ENCODE measurements at places on chromosomes 3 and 15. TPM values are rescaled to one million over a fixed set of nuclear protein-coding genes. Genes with fewer than 3 reads are reported as not detected.

GRCh38 chr3:106552351-106553043, 683.7 kb upstream of the CBLB start:
- no peak for DNase-seq

GRCh38 chr3:127805026-127805753, 17.1 kb downstream of the MGLL start:
- DNase-seq, result no peak

- no peak for DNase-seq
These were observed 14.7 kb downstream of the TM4SF4 start for GRCh38 chr3:149489060-149489690.

DNA sequence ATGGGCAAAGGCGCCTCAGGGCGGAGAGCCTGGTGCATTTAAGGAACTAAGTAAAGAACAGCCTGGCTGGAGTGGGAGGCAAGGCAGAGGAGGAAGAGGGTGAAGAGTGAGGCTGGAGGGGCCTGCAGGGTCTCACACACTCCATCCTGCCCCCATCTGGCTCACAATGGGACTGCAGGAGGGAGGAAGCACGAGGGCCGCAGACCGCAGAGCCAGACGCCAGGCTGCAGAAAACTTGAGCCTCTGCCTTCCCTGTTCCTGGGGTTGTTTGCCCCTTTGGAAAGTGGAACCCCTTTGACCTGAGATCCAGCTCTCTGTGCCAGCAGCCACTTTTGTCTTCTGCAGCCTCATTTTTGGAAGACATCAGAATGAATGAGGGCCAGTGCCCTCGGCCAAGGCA, 138.0 kb downstream of the SRGAP3 start:
- no peak for DNase-seq

GRCh38 chr3:38655708-38656300, 6.3 kb upstream of the SCN5A start:
- DNase-seq, result peak; percentile 12

- no peak for DNase-seq
These were observed 13.5 kb upstream of the IMPG2 start for GRCh38 chr3:101333883-101334282.

GRCh38 chr15:78060232-78060631, 17.3 kb downstream of the TBC1D2B start:
- DNase-seq, result no peak

DNA sequence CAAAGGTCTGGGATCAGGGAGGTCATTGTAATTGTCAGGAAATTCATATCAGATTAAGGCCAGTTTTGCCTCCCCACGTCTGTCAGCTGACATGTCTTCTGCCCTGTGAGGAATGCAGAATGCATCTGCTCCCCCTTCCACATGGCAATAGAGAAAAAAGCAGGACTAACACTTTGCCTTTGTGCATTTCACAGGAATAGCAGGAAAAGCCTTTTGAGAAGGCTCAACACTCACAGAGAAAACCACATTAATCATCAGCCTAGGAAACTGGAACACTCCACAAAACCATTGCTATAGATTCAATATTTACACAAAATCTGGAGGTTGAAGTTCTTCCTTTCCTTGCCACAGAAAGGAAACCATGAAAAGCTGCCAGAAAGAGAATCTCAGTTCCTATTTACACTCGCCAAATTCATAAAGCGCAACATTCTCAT, 165.2 kb upstream of the HES1 start:
- DNase-seq, result no peak

DNA sequence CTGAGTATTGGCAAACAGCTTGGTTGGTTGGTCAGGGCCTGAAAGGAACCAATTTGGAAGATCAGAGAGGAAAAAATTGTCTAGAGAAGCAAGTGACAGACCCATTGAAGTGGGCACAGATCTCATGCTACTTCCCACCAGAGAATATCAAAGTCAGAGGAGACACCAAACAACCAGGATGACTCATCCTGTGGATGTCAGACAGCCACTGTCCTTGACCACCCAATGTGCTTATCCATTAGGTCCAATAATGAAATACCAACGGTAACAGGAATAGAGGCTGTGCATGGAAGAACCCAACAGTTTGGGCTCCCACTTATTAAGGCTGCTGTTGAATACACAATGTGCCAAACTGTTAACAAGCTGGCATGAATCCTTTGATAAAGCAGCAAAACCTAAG, 323.1 kb upstream of the ATP11B start:
- no peak for DNase-seq

DNA sequence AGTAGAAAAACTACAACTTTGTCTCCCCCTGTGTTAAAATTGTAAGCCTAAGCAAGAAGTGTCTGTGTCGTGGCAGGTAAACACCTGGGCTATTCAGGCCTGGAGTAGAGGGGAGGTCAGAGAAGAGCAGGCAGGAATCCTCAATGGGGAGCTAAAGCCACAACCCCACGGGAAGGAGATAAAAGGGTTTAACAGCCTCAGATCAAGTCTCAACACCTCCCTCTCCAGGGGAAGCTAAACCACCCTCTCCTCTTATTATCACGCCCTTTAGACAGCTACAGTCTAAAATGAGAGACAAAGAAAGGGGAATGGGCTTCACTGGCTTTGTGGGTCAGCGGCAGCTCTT, 11.6 kb downstream of the ETV5 start:
- DNase-seq, result no peak

DNA sequence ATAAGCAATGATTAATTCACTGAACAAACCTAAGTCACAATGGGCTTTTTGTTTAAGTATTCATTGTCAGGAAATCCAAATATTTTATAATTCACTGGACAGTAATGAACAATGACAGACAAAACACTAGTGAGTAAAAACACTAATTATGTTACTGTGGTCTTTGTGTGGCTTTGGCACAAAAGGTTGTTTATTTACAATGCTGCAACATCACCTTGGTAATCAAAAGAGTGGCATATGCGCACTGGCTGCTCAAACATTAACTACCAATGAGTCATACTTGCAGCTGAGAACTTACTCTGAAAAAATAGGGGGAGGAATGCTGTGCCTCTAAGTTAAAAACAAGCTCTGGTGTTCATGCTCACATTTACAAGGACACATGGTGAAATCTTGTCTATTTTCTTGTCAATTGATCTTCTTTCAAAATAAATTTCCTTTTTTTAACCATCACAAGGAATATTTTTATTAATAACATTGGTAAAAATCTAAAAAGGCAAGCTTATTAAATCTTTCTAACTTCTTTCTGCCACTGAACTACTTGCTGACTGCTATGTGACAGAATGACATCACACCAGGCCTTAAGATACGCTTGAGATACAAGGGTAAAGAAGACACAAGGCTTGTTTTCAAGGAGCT, 85.2 kb upstream of the PPIB start:
- DNase-seq, result peak; percentile 98

- no peak for DNase-seq
These were observed 23.4 kb upstream of the ACAP2 start for GRCh38 chr3:195466251-195466650.

- DNase-seq, result no peak
These were observed 87.3 kb downstream of the TFG start for GRCh38 chr3:100796556-100796955.

- DNase-seq, result no peak
These were observed 223.7 kb upstream of the NANOGP8 start for GRCh38 chr15:35308802-35309201.

DNA sequence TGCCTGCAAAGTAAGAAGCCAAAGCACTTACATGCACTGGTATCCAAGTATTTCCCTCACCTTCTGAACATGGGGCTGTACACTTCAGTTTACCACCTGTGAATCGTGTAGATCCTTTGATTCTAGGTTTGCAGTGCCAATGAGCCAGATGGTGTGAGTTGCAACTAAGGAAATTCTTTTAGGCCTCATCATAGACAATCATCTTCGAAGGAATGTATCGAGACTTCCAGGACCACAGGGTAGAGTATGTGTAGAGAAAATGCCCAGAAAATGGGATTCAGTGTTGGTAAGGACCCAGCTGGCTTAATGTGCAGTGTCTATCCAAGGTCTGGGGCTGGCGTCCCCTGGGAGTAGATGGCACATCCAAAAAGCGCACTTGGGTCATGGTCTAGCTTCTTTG, 323.2 kb upstream of the TPM1 start:
- no peak for DNase-seq

DNA sequence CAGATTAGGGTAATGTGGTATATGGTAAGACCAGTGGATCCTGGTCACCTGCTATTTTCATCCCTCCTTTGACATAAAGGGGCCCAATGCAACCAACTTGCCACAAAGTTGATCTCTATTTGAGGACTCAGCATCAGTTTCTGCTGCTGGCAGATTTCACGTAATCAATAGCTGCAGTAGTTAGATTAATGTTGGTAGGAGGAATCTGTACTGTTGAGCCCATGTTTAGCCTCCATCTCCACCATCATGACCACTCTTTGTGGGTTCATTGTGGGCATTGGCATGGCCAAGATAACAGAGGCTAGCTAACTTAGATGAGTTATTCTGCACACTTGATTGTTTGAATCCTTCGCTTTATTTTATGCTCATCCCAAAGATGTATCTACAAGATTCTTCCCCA, 29.9 kb downstream of the CGGBP1 start:
- no peak for DNase-seq

DNA sequence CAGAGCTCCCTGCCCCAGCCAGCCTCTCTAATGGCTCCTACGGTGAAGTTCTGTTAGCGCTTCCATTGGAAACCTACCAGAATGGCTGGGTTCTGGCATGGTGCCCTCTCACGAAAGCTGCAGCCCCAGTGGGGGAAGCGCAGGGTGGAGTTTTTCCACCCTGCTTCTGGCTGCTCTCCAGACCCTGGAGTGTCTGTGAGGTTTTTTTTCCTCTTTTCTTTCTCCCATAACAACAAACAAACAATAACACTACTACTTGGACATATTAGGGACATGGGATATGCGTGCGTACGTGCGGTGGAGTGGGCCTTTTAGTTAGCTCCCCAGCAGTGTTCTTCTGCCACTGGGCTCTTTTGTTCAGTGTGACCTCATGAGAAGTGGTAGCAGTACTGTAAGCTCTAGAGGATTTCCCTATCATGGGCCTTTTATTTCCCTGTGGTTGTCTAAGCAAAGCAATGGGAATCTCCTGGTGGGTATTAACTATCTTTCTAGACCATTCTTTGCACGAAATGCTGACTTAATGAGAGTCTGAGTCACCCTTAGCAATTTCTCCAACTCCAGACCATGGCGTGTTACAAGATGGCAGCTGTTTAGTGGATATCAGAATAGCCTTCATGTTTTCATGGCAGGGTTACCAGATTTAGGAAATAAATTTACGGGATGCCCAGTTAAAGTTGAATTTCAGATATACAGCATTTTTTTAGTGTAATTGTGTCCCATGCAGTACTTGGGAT, 161.9 kb downstream of the FNDC3B start:
- peak; percentile 78 for DNase-seq

GRCh38 chr3:69671082-69671952, 67.9 kb upstream of the MITF start:
- DNase-seq, result no peak

- DNase-seq, result no peak
These were observed 103.8 kb upstream of the PRICKLE2 start for GRCh38 chr3:64329037-64329436.

- DNase-seq, result no peak
These were observed 375.9 kb downstream of the RSL24D1 start for GRCh38 chr15:54820811-54821210.

- no peak for DNase-seq
These were observed 172.8 kb downstream of the KCNMB2 start for GRCh38 chr3:178709051-178709450.

- no peak for DNase-seq
These were observed at the start of gene CACNA1D for GRCh38 chr3:53493963-53494791. Gene CACNA1D, plus strand, starts transcription at chr3:53494611. Its CDS starts 556 bp downstream, at chr3:53495167.

The CDC25A gene
- total RNA-seq, result 30.8 TPM

The PRR23B gene
- not detected for total RNA-seq

The FILIP1L gene
- total RNA-seq, result 24.1 TPM

The HDGFL3 gene
- total RNA-seq, result 43.1 TPM

The RAP2B gene
- total RNA-seq, result 44.7 TPM

The FEZF2 gene
- not detected for total RNA-seq

The PIGZ gene
- total RNA-seq, result 0.36 TPM

The ZNF502 gene
- 2.2 TPM for total RNA-seq

The PPM1L gene
- 2.4 TPM for total RNA-seq

The LDHAL6B gene
- total RNA-seq, result not detected
